ENCODE measurements at places on chromosomes 1 and 21. TPM values are rescaled to one million over a fixed set of nuclear protein-coding genes. Genes with fewer than 3 reads are reported as not detected.

- DNase-seq, result peak; percentile 75
Measured at GRCh38 chr1:916173-917075, 7.3 kb upstream of the SAMD11 start.

DNA sequence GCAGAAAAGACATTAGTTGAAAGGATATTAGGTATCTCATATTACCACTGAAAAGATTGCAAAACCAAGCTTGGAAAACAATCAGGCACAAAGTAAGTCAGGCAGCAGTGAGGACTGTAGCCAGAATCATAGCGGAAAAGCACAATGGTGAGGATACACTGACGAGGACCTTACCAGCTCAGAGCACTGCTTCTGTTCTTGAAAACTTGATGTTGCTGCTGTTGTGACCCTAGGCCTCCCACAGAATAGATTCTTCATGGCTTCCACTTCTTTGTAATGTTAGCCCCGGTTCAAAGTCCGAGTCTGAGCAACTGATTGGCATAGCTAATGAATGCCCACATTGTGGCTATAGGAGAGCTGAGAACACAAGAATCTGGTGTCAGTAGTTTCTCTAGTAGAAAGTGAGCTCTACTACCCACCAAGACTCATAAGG is 45.2 kb upstream of the LRRC8C start:
- no peak for DNase-seq

DNA sequence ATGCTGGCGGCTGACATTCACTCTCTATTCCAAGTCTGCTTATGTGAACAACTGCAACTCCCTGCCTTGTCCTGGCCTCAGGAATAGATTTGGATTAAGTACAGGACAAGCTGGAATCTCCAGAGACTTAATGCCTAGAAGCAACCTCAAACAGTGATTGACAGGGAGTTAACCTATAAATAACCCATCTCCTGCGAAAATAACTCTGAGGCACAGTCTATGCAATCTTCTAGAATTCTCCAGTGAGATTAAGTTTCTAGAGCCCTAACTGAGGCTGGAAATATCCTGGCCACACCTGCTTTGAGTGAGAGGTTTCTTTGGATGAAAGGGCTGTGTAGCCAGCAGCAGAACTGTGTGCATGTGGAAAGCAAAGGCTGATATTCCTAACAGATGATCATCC is 25.3 kb upstream of the ATP1A1 start:
- DNase-seq, result no peak

GRCh38 chr1:46474570-46474969 is 15.1 kb upstream of the DMBX1 start:
- DNase-seq, result no peak

- no peak for DNase-seq
Measured at GRCh38 chr1:4696161-4696745, 41.8 kb downstream of the AJAP1 start.

DNA sequence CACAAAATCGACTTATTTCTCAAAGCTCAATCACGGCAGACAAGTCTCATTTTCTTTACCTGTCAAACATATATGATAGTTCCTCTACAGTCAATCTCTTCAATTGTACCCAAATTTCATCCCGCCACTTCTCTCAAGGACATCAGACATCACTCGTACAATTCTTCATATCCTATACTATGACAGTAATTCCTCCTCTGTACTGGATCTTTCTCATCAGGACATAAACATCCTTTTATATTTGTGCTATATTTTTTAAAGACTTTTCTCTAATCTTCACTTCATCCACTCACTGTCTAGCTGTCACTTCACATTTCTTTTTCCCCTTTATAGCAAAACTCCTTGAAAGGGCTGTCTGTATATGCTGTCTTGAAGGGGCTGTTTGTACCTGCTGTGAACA is 419.1 kb upstream of the NR5A2 start:
- no peak for DNase-seq

Gene TNNT2
- 1.7 TPM for polyA plus RNA-seq

Gene IL20
- not detected for polyA plus RNA-seq

Gene LAX1
- not detected for polyA plus RNA-seq

Gene ANGPTL7
- not detected for polyA plus RNA-seq

Measured in GM23248 (cell line).